HS-5 (cell line): ENCODE measurements at places on chromosomes 3 and 15.

GRCh38 chr3:65639444-65639843 is 399.3 kb downstream of the MAGI1 start:
- DNase-seq = no peak

DNA sequence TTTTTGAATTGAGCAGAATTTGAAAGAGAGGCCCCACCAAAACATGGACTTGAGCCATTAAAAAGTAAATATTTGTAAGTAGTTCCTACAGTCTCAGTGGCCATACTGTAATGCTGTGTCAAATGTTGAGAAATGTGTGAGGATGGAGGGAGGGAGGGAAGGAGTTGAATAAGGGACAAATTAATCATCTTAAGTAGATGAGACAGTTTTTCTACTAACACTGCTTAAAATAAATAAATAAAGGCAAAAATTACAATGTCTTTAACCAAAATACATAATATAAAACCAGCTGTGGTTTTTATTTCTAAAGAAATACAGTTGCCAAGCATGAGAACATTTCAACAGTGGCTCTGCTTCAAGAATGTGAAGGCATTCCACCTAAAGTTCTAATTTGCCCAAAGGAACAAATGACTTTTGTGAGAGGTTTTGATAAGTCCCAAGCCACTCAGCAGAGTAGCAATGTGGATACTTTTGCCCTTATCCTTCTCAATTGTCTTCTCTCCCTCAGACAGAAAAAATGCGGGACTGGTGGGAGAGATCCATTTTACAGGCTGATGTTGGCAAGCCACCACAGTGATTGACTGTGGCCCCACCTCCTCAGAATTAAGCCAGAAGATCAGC is 427.0 kb upstream of the RARB start:
- no peak for DNase-seq

DNA sequence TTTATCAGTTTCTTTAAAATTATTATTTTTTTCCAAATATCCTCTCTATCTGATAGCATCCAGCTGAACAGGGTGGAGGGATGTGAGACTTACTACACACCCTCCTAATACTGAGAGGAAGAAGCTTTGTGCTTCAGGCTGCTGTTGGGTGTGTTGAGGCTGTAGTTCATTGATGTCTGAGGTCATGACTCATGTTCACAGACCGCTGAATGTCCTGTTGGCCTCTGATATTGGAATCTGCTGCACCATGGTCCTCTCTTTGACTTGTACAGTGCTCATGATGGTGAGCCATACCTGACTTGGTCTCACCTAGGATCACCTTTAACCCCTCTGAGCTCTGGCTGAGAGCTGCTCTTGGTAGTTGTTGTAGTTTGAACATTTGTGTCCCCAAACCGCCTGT is 302.9 kb downstream of the SATB1 start:
- no peak for DNase-seq

GRCh38 chr15:97425596-97425995 is 534.9 kb upstream of the ARRDC4 start:
- DNase-seq = no peak

DNA sequence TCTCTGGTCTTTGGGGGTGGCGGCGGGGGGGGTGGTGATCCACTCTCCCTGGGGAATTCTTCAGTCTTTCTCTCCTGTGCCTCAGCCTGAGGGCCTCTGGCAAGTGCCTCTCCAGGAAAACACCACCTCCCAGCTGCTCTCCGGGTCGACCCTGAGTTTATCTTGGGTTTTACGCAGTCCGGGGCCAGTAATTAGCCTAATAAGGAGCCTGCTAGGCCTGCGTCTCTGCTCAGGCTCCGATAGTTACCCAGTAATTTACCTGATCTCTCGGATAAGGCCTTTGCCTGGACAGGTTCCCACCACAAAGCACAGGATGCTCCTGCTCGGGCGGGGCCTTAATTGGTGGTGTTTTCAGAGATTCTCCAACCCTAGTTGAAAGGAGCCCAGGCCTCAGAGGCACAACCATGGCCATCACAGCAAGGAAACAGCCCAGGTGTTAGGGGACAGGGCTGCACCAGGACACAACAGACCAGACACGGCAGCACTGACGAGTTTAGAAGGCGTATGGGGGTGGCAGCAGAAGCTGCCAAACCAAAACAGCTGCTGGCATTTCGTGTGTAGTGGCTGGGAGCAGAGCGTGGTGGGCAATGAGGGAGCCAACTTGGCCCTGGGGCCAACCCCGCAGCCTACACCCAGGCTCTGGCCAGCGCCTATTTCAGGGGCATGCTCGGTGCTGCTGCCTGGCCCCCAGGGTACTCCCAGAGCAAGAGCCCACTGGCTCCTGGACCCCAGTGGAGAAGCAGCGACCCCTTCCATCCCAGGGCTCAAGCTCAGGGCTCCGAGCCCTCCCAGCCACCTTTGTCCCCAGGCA is 71.4 kb downstream of the KLF13 start:
- no peak for DNase-seq

DNA sequence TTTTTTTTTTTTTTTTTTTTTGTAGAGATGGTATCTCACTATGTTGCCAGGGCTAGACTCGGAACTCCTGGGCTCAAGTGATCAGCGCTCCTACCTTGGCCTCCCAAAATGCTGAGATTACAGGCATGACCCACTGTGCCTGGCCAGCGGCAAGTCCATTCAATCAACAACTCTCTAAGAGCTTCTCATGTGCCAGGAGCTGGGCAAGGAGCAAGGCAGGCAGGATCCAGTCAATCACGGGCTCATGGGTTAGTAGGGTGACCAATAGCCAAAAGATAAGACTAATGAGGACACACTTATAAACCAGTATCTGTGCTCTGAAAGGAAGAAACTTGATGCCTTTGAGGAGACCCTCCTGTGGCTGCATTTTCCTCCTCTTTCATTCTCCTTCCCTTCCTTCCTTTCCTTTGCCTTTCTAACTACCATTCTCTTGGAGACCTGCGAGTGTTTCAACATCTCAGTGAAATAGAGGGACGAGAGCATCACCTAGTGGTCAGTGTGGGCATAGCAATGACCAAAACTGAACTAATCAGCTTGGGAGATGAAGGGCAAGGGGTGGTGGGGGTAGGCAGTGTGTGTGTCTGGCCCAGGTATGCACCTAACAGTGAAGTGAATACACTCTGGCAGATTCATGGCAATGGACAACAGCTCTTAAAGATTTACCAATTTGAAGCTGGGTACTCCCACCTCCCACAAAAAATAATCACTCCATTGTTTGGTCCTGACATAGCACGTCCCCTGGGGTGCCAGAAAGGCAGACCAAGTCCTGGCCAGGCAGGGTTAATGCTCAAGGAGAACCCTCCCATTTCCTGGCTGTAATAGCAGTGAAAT is 6.3 kb downstream of the RPP25 start:
- DNase-seq = peak; percentile 48

DNA sequence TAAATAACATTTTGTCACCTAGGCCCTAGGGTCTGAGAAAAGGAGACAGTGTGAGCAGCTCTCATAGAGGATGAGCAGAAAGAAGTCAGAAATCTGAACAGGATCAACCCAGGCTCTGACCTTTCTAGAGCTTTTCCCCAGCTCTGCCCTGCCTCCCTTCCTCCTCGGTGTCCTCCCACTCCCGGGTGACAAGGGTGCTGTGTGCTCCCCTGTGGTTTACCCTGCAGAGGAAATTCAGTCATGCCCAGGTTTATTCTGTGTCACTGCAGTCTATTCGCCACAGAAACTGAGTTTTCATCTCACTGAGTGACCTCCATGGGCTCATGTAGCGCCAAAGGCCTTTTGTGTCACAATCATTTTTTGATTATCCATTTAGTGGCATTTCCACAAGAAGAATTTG is 76.6 kb downstream of the IL12A start:
- no peak for DNase-seq

GRCh38 chr3:188583341-188584161 is 429.6 kb downstream of the LPP start:
- DNase-seq = no peak

GRCh38 chr3:40230382-40230781 is 79.1 kb upstream of the EIF1B start:
- no peak for DNase-seq

DNA sequence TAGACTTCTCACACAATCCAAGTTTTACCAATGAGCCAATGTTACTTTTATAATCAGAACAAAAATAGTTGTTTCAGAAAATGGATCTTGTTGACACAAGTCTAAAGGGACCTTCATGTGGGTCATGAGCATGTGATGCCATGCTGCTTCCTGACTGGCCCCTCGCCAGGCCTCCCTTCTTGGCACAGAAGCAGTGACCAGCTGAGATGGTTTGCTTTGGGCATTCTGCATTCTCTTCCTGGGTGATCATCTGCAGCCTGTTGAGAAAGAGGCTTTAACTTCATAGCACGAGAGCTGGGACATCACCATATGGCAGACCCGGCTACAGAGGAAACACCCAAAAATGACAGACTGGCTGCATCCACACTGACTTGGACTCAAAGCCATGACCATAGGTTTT is 45.7 kb downstream of the TGM4 start:
- DNase-seq = no peak

DNA sequence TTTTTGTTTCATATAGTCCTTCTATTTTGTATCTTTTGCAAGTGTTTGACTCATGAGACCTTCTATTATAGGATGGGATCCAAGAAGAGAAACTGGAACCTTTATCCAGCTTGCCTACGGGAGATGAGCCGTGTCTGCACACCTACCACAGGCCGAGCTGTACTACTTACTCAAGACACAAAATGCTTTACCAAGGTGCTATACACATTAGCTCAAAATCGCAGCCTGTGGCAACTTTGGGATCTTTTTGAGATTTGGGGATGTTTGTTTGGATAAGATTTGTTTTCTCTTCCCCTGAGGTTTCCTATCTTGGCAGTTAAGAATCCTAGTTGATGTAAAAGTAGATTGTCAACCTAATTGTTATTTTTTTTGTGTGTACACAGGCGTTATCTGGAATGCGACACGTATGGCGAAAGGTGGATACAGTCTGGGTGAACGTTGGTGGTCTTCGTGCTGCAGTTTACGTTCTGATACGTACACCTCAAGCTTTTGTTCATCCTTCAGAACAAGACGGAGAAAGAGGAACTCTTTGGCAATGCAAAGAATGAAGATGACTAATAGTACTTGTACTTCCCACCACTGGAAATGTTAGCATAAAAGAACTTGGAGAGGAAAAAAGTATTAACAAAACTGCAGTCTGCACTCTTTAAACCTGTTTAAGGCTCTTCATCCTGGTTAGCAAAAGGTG is 13.1 kb upstream of the SETD5 start:
- DNase-seq = no peak

DNA sequence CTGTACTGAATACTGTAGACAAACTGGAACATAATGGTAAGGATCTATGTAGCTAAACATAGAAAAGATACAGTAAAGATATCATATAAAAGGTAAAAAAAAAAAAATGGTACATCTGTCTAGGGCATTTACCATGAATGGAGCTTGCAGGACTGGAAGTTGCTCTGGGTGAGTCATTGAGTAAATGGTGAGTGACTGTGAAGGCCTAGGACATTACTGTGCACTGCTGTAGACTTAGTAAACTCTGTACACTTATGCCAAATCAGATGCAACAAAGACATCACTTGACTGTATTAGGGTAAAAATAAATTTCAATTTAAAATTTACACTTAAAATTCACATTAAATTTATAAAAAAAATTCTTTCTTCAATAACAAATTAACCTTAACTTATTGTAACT is 281.3 kb upstream of the LMCD1 start:
- DNase-seq = no peak

GRCh38 chr3:152155246-152156020 is 113.3 kb upstream of the MBNL1 start:
- DNase-seq = no peak

DNA sequence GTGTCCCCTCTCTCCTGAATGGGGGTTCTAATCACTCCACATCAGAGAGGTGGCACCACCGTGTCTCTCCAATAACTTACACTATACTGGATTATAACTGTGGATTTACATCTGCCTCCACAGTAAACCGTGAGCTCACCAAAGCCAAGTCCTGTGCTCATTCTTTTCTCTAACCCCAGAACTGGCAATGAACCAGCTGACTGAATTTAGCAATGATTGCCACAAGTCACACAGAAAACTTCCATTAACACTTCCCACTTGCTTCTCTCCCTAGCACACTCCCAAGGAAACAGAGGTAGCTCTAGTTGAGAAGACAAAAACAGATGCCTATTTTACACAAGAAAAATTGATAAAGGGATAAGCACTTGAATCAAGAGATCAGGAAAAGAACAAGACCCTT is 361.3 kb downstream of the ULK4 start:
- DNase-seq = no peak

DNA sequence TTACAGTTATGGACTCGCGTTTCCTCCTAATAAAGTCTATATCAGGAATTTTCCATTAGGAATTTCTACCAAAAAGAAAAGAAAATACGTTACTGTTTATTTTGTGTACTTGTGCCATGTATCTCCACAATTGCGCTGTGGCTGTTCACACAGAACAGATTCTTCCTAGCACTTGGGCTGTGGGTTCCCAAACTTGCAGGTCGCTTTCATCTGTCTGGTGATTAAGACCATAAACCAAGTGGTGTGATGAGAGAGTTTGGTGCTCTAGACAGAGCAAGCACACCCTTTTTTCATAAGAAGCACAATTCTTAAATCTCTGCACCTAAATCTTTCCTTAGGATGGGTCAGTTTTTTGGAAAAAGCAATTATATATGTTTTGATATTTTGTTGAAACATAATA is 203.3 kb downstream of the TP63 start:
- no peak for DNase-seq

GRCh38 chr15:34759347-34759746 is 4.5 kb upstream of the GJD2 start:
- no peak for DNase-seq

DNA sequence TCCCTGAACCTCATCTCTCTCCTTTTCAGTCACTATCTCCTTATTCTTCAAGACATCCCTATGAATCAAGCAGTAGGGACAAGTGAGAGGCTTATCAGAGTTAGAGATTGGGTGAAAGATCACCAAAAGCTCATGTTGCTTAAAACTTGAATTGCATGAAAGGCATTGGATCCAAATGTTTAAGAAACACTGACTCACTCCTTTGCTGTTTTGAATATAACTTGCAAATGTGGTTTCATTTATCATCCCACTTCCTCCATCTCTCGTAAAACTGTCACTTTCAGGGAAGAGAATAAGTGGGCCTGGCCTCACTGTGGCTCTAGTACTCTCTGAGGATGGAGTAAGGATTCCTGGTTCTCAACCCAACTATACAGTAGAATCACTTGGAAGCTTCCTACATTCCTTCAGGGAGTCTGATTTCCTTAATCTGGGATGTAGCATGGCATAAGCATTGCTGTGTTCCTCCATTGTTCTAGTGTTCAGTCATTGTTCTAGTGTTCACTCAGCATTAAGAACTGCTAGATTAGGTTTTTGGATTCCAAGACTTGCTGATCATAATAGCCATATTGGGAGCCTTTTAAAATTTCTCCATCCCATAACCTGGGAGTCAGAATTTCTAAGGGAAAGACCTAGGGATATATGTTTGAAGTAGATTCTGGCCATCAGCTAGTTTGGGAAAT is 171.8 kb downstream of the TMEM108 start:
- DNase-seq = peak; percentile 49

GRCh38 chr15:34693053-34693744 is 61.6 kb downstream of the GJD2 start:
- DNase-seq = no peak
